ENCODE measurements at places on chromosomes 7 and 10.

DNA sequence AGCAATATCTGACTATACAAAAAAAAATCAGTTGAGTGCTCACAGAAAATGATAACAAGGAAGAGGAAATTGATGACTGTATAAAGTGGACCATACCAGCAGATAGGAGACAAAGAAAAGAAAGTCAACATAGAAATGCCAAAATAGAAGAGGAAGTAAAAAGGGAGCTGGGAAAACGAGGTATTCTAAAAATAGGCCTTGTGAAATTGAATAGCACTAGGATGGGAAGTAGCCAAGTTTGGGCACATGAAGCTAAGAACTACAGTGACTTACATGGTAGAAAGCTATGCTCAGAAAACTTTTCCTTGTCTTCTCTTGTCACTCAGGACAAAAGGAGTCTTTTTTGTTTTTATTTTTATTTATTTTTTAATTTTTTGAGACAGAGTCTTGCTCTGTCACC is 76.2 kb upstream of the APBB1IP start:
- no peak for DNase-seq

- DNase-seq: no peak
Observed at GRCh38 chr10:122047560-122047959, 58.6 kb downstream of the TACC2 start.

GRCh38 chr10:26494018-26494417 is 55.9 kb downstream of the APBB1IP start:
- DNase-seq: no peak

GRCh38 chr10:132684164-132684891 is 101.6 kb downstream of the NKX6-2 start:
- DNase-seq: peak; percentile 49

DNA sequence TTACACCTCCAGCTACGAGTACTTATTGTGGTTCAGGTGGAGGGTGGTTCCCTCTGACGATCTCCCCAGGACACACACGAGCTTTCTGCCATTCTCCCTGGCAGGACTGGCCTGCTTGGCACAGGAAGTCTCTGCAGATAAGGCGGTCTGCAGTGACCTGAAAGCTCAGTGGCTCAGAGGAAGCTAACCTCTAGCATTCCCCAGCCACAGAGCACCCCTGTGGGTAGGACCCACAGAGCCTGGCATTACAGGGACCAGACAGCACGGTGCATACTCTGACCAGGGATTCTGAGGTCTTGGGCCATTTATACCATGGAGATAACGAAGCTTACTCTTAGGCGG is 1.9 kb upstream of the GPR146 start:
- no peak for DNase-seq

DNA sequence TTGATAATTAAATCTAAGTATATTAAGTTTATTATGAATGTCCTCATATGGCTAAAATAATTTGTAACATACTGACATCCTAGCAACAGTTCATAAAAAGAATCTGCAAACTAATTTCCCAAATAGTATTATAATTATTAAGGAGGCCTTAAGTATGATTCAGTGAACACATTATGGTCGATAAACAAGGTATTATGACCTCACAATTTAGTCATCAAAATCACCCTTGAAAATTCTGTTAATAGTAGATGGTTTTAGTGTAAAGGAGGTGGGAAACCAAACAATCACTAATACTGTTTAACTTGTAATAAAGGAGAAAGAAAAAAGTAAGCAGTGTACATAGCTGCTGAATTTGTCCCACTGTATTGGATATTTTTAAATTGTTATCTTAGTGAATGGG is 2.1 kb downstream of the ETV1 start:
- DNase-seq: no peak

- no peak for DNase-seq
Observed at GRCh38 chr7:34622771-34623250, 35.2 kb upstream of the NPSR1 start.

DNA sequence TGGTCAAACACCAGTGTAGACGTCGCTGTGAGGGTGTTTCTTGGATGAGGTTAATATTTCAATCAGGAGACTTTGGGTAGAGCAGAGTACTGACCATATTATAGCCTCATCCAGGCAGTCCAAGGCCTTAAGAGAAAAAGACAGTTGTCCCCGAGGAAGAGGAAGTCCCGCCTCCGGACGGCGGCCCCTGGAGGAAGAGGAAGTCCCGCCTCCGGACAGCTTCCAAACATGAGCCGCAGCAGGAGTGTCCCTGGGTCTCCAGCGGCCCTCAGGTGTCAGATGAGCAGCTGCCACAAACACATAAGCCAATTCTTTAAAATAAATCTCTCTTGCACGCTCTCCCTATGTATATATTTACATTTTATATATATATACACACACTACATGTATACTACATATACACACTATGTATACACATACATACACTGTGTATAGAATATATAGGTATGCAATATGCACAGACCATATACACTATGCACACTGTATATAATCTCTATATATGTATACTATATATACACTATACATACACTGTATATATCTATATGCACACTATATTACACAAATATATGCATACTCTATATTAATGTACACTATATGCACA is 37.5 kb downstream of the PWWP2B start:
- peak; percentile 81 for DNase-seq

GRCh38 chr7:45225948-45226335 is 68.4 kb downstream of the RAMP3 start:
- DNase-seq: no peak

GRCh38 chr10:92567952-92568600 is 5.8 kb downstream of the IDE start:
- no peak for DNase-seq

DNA sequence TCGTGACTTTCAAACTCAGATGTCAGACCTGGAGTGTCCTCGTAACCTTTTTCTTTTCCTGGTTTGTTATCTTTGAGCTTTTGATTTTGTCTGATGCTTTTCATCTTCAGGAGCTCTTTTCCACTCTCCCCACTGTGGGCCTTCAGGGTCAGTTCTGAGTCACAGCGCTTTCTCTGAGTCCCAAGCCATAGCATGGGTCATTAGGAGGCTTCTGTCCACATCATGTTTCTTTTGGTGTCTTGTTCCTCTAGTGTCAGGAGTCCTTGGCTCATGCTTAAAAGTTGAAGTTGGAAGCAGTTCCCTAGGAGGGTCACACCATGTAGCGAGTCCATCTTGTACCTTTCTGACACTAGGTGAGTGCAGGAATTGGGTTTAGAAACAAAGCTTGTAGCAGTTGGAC is 40.3 kb downstream of the DAGLB start:
- DNase-seq: no peak

DNA sequence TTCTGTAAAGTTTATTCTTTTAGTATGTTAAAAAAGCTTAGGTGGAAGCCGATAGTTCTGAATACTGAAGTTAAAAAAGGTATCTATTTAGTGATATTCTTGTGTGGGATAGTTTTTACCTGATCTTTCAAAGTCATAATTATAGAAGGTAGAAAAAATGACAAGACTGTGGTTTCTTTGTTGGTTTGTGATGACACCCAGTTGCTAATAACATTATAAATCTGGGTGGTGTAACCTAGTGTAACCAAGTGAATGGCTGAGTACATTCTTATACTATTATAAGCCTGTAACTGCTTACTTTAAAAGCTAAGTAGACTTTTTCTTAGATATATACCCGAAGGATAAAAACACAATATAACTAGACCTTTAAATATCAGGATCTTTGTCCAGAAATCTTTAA is 2.3 kb downstream of the CDK13 start:
- DNase-seq: no peak

GRCh38 chr7:158292948-158293347 is 294.7 kb downstream of the PTPRN2 start:
- no peak for DNase-seq

- DNase-seq: no peak
Observed at GRCh38 chr10:73586583-73586984, 4.6 kb downstream of the USP54 start.

DNA sequence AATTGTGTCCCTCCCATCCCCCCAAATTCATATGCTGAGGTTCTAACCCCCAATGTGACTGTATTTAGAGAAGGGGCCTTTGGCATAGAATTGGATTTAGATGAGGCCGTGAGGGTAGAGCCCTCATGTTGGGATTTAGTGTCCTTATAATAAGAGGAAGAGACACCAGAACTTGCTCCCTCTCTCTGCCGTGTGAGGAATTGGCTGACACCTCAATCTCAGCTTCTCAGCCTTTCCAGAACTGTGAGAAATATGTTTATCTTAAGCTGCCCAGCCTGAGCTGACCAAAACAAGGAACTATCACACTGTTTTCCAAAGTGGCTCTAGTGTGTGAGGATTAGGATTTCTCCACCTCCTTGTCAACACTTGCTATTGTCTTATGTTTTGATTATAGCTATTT is 400.0 kb upstream of the FZD8 start:
- DNase-seq: no peak

- DNase-seq: no peak
Observed at GRCh38 chr10:96820765-96821164, 11.3 kb upstream of the LCOR start.

DNA sequence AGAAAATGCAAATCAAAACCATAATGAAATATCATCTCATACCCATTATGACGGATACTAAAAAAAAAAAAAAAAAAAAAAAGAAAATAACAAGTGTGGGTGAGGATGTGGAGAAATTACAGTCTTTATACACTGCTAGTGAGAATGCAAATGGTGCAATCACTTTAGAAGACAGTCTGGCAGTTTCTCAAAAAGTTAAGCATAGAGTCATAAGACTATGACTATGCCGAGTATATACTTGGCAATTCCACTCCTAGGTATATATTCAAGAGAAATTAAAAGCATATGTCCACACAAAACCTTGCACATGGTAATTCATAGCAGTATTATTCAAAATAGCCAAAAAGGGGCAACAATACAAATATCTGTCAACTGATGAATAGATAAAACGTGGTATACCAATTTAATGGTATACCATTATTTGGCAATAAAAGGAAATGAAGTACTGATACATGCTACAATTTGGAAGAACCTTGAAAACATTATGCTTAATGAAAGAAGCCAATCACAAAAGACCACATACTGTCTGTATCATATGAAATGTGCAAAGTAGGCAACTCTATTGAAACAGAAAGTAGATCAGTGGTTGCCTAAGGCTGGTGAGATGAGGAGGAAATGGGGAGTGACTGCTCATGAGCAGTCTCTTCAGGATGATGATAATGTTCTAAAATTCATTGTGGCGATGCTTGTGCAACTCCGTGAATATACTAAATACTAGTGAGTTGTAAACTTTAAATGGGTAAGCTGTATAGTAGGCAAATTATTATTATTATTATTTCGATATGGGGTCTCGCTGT is 90.1 kb upstream of the NANOS1 start:
- DNase-seq: no peak

DNA sequence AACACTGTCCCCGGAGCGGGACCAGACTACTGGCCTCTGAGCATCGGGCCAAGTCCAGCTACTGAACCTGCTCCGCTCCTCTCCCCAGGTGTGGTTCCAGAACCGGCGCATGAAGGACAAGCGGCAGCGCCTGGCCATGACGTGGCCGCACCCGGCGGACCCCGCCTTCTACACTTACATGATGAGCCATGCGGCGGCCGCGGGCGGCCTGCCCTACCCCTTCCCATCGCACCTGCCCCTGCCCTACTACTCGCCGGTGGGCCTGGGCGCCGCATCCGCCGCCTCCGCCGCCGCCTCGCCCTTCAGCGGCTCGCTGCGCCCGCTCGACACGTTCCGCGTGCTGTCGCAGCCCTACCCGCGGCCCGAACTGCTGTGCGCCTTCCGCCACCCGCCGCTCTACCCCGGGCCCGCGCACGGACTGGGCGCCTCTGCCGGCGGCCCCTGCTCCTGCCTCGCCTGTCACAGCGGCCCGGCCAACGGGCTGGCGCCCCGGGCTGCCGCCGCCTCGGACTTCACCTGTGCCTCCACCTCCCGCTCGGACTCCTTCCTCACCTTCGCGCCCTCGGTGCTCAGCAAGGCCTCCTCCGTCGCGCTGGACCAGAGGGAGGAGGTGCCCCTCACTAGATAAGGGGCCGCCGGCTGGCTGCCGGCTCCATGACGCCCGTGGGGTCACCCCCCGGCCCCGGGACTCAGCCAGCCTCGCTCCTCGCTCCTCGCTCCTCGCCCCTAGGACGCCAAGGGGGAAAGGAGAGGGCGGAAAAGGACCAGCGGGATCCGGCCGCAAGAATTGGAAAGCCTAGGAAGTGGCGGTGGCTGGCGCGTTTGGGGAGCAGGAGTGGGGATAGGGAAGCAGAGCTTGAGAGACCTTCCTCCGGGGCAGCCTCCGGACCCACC is 3.4 kb downstream of the EVX1 start:
- peak; percentile 42 for DNase-seq

- DNase-seq: no peak
Observed at GRCh38 chr7:33554576-33554975, 350.8 kb upstream of the BMPER start.

- DNase-seq: no peak
Observed at GRCh38 chr7:14690486-14690885, 212.1 kb downstream of the DGKB start.

DNA sequence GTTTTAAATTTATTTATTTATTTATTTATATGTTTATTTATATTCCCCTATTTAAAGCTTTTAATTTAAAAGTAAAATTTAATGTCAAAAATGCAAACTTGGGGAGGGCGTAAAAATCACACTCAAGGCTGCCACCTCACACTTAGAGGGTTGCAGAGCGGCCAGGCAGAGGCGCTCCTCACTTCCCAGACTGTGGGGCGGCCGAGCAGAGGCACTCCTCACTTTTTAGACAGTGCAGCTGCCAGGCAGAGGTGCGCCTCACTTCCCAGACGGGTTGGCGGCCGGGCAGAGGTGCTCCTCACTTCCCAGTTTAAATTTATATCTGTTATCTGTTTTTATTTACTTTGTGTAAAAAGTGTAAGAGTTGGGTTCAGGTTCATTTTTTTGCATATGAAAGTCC is 10.0 kb upstream of the ZNF425 start:
- no peak for DNase-seq

GRCh38 chr7:105209870-105210269 is 178.9 kb downstream of the SRPK2 start:
- DNase-seq: no peak
